ENCODE measurements at places on chromosomes 5 and 9.

- DNase-seq: no peak
Measured at GRCh38 chr9:114860187-114860586, 54.3 kb upstream of the TNFSF15 start.

- DNase-seq: no peak
Measured at GRCh38 chr5:78779771-78780616, 131.4 kb upstream of the LHFPL2 start.

DNA sequence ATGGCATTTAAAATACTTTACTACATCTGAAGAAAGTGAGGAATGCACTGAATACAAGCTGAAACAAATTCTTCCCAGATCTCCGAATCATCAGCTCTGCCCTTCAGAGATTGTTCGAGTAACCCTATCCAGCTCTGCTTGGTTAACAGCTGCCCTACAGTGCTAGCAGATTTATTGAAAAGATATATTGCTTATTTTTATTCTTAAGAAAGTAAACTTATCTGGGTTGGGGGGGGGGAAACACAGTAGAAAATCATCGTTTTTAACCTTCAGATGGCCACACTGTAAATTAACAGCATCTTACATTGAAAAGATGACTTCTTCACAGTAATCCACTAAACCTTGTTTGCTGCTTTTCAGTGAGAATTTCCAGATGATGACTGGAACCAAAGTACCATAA, 210.8 kb downstream of the NFIB start:
- no peak for DNase-seq

- DNase-seq: no peak
Measured at GRCh38 chr9:127168756-127169574, 46.5 kb upstream of the ANGPTL2 start.

DNA sequence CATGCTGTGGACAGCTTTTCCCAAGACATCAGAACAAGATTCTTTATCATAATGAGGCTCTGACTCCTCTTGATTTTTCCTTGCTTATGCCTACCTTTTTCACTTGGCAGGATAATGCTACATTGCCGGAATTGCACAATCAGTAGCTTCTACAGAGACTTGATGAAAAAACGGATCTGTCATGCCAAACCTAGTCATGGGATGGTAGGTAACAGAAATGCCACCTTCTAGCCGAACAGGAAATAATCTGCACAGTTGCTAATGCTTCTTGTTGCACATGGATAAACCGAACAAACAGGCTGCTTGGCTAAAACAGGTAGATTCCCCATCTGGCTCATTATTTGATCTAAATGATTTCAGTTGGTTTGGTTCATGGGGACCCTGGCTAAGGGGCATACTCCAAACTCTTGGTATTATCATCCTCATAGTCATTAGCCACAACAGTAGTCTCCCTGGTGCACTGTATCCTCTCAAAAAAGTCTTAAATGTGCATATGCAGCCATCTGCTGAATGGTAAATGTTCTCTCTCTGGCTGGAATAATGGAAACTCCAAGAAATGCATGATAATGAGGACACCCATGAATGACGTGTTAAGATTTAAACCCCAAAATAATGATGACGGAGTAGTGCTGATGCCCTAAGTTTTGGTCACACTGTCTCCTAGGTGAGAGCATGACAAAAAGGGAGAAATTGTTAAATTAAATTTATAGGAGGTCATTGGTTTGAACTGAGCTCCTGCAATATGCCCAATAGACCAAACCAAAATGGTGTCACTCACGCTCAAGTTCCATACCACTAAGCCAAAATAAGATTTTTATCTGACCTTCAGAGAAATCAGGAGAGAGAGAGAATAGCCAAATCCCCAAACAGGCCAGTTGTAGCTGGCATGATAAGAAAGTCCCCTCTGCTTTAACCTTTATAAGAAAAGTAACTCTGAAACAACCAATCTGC, 47.0 kb downstream of the RAPGEF1 start:
- DNase-seq: no peak

DNA sequence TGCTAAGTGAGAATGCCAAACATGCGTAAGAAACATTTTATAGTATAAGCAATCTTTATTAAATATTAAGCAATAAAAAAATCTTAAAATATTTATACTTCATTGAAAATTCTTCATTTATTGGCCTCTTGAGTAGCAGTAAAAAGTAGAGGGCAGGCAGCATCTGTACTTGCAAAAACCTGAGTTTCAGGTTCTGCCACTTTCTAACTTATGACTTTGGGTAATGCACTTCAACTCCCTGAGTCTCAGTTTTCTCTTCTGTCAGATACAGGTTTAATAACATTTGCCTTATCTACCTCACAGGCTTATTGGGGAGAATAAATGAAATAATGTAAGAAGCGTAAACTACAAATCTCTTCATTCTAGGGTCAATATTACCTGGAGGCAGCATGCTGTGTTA, 19.8 kb upstream of the MCTP1 start:
- no peak for DNase-seq

GRCh38 chr5:91401175-91401574, 18.1 kb upstream of the ARRDC3 start:
- no peak for DNase-seq

DNA sequence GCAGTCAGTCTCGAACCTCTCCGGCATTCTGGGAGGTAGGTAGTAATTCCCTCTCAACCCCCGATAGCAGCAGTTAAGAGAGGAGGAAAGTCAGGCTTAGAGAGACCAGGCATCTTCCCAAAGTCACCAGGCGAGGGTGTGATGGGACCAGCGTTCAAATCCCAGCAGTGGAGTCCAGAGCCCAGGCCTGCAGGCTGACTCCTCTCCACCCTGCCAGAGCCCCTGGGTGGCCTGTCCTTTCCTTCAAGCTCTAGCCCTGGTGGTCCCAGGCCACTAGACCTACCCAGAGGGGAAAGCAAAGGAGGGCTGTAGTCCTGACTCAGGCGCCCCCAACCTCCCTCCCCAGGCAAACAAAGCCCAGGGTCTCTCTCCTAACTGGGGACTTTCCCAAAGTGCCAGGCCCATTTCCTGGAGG, 4.2 kb upstream of the NR5A1 start:
- DNase-seq: no peak

DNA sequence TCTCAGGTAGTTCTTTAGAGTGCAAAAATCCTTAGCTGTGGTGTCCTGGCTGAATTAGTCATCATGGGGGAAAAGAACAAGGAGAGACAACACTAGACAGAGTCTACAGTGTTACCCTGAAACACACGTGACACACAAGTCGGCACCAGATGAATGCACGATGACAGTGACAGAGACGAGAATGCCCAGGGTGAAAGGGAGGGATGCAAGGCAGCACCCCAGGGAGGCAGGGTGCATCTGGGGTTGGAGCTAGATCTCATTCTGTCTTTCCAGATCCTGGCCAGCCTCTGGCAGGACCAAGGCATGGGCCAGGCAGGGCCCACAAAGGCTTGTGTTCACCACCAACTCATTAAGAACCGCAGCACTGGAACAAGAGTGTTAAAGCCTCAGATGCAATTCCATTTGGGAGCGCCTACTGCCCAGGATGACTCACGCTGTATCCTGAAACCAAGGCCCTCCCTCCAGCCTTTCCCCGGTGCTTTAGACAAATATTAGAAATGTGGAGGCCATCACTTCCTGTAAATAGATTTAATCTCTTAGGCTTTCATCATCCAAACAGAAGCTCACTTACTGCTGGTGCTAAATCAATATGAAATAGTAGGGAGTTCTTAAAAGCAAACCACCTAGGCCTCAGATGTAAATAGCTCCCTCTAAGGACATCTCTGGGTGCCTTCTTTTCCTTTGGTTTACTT, 56.1 kb downstream of the IRX2 start:
- DNase-seq: no peak

- no peak for DNase-seq
Measured at GRCh38 chr9:78860801-78861475, 564.0 kb downstream of the PSAT1 start.

DNA sequence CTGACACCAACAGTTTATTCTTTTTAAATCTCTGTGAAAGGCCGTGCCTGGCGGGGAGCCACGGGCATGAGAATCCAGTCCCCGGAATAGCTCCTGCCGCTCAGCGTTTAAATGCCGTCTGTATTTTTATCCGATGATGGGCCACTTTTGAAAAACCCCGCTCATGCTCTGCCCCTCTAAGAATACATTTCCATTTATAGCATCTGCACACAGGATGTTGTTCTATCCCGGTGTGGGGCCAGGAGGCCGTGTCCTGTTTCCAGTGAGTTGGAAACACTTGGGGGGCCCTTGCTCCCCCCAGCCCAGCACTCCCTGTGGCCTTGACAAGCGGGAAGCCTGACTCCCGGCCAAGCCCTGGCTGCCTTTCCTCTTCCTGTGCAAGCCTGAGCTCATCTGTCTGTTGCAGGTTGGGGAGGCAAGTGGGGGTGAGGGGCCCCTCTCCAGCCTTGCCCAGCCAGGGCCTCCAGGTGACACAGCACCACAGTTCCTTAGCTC, 39.0 kb downstream of the ERGIC1 start:
- DNase-seq: no peak

GRCh38 chr5:73523861-73524260, 25.6 kb downstream of the BTF3 start:
- DNase-seq: no peak

- DNase-seq: no peak
Measured at GRCh38 chr9:133944746-133945135, 47.4 kb downstream of the VAV2 start.

- DNase-seq: no peak
Measured at GRCh38 chr5:122844910-122845228, 544 bp upstream of the SNX24 start.

DNA sequence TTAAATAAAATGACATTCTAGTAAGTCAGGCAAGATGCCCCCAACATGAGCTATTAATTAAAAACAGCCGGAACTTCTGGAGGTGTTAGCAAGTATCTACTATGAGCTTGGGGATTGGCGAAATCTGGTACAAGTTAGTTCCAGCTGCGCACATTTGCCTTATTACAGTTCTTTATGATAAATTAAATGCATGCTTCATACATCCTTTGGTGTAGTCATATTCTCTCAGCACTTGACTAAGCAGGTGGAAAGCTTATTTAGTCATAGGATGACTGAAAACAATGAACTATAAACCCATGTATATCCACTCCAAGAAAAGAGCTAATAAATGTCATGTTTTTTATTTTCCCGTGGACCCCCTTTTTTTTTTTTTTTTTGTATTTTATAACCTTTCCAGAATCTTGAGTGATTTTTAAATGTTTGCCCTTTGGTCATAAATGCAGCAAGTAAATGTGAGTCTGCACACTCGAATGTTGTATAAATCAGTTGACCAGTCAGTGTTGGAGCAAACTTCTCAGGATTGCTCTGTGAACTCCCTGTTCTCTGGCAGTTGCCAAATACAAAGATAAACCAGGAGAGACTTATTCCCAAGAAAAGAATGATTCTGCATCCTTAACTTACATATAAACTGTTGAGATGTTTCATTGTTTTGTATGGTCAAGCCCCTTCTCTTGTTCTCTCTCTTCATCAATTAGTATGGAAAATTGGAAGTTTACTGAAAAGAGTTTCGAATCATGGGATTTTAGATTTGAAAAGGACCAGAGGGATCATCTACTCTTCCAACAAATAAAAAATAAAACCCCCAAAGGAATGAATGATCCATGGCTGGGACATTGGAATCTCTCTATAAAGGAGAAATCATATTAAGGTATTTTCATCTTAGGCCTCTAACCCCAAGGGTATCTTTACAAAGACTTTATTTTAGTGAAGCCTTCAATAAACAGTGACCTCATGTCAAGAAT, 38.3 kb downstream of the PIK3R1 start:
- DNase-seq: no peak

DNA sequence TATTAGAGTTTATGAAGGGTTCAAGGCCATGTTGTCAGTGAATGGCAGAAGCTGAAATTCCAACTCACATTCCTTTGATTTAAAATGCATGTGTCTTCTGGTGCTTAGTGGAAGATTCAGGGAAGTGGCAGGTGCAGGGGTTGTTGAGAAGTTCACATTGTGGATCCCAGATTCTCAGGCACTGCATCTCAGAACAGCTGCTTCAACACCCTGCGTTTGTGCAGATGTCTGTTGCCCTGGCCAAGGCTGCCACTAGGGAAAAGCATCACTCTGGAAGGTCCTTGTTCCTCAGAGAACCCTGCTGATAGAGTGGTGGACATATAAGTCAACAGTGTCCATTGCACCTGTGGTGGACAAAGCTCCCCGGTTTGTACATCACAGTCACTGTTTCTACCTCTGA, 162.7 kb downstream of the PAPPA start:
- DNase-seq: no peak

GRCh38 chr9:36928210-36928609, 105.9 kb downstream of the PAX5 start:
- DNase-seq: no peak

DNA sequence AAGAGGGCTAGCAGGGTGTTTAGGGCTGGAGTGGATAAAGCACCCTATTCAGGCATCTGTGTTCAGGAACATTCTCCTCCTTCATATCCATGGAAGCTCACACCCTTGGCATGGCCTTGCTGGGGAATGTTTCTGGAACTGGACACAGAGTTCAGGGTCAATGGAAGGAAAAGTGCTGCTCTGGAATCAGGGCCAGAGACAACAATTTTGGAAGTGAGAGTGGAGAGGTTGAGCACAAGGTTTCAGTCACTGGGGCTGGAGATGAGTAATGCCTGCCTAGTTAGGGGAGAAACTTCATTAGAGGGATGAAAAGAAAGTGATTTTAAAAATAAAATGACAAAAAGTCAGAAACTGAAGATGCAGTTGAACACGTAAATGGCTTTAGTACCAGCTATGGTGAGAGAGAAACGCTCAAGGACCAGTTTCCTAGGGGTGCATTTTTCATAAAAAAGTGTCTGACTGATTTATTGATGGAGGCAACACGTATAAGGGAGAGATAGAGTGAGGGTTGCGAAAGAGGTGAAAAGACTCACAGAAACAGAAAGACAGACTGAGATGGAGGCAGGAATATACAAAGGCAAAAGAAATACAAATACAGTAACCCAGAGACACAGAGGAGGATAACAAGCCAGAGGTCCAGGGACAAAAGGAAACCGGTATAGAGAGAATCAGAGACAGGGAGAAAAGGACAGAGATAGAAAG, 8.0 kb upstream of the TNFSF15 start:
- DNase-seq: no peak

GRCh38 chr5:17204133-17204489, 13.3 kb upstream of the BASP1 start:
- no peak for DNase-seq

GRCh38 chr5:150488519-150489359, 19.2 kb upstream of the NDST1 start:
- no peak for DNase-seq

DNA sequence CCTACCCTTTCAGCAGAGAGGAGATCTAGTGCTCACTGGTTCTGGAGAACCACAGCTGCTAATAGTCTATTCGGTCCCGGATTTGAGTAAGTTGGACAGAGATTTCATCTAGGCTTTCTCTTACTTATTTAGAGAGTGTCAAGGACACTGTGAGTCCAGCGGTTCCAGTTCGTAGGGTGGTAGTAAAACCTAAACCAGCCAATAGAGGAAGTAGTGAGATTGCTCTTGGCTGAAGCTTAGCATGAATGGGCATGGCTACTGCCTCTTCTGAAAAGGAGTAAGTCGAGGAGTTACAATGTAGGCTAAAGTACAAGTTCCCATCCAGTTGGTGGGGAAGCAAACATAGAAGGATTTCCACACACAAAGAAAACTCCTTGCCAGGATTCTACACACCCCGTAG, 109.6 kb upstream of the MOCS2 start:
- no peak for DNase-seq
